Spinal cord (tissue), 10 donors: ENCODE measurements at places on chromosomes 12 and 14.

GRCh38 chr14:74927225-74927624, 4.2 kb upstream of the RPS6KL1 start:
- DNase-seq = no peak

DNA sequence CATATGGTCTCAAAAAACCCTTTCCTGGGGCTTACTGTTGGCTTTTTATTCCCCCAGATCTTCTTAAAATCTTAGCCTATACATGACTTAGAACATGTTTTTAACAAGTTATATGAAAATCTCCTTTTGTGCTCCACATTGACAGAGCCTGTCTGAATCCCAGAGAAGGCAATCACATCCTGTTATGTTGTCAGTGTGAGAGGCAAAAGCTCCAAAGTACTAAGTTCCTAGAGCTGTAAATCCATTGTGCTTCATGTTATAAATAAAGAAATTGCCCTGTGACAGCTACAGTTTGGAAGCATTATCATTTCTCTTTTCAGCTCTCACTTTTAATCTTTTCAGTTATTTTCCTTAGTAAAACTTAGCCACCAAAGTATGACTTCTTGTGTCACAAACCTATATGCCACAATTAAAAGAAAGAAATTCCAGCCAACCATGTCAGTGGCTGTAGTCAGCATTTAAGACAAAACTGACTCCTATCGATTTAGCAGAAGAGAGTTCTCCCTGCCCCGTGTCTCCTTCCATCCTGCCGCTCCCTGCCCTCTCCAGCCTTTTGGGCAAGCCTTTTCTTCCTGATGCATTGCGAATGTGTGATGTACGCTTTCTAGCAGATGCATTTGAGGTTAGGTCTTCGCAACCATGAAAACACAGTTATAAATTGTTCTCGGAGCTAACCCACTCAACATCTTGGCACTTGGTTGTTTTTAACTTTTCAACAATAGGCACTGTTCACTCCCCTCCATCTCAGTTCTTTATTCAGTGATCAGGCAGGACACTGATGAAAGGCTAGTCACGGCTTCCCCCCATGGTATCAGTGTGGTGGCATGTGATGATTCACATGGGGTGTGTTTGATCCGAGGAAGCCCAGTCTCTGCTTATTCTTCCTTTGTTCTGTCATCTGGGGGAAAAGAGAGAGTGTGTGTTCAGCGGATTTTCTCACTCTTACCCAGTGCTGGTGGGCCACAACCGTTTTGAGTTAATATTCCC, 143.5 kb downstream of the SSPN start:
- no peak for DNase-seq

- no peak for DNase-seq
Measured at GRCh38 chr12:53670308-53670707, 5.6 kb downstream of the ATP5MC2 start.

DNA sequence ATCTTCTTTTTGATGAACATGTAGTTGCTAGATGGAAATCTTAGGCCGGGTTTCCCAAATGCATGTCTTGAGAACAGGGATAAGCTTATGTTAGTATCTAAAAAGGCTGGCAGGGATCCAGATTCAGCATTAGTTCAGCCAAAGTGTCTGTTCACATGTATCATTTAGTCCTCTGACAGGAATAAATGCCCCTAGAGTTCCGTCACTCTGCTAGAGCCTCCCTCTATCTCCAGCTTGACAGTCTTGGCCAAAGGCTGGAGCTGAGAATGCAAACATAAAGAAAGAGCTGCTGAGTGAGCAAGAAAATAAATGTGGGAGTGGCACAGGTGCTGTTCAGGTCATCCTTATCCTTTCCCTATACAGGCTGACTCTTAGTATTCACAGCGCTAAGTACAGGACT, 13.8 kb upstream of the NELL2 start:
- DNase-seq = no peak
